ENCODE measurements at places on chromosomes 1 and 21.

- DNase-seq = no peak
These were observed 167.7 kb downstream of the DNAH14 start for GRCh38 chr1:225097175-225097574.

GRCh38 chr1:29243023-29243870 lies 6.9 kb downstream of the PTPRU start:
- no peak for DNase-seq

GRCh38 chr1:197198333-197198732 lies 51.9 kb upstream of the ASPM start:
- DNase-seq = no peak

GRCh38 chr1:239982762-239983161 lies 108.9 kb upstream of the FMN2 start:
- DNase-seq = no peak

DNA sequence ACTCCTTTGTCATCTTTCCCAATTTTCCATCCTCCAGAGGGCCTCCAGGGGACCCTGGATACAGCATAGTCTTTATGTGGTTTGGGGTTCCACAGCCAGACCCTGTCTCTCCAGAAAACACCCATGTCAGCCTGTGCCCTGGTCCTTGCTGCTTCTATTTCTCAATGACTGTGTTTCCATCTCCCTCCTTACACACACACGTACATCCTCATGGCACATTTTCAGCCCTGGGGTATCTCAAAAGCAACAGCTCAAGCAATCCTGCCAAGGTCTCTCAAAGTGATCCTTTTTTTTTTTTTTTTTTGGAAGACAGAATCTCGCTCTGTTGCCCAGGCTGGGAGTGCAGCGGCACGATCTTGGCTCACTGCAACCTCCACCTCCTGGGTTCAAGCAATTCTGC lies 22.3 kb downstream of the QSOX1 start:
- no peak for DNase-seq

DNA sequence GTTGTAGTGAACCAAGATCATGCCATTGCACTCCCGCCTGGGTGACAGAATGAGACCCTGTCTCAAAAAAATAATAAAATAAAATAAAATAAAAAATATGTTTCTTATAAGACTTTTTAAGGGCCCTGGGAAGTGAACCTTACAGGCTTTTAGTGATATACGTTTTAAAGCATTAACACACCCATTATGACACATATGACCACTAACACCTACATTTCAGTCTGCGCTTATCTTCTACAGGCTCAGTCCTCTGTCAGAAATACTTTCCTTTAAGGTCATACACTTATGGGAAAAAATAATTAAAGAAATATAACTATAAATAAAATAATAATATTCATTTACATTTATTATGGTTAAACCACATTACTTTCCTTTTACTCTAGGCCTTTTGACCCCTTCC lies 21.9 kb downstream of the ADSS2 start:
- no peak for DNase-seq

- DNase-seq = no peak
These were observed 8.7 kb downstream of the CTXND2 start for GRCh38 chr1:150895618-150896017.

- no peak for DNase-seq
These were observed 4.3 kb upstream of the FUCA1 start for GRCh38 chr1:23872421-23872820.

DNA sequence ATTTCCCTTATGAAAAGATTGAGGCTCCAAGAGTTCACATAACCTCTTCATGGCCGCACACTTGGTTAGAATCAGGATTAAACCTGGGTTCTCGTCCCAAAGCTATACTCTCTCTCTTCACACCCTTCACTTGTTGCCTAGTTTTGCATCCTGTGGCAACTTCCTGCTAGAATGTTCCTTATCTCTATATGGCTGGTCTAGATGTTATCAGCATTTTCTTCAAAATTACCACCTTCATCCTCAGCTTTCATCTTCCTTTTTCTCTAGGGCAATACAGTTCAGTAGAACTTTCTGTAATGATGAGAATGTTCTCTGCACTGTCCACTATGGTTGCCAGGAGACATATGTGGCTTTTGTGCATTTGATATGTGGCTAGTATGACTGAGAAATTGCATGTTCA lies 31.1 kb upstream of the BCAR3 start:
- no peak for DNase-seq

- no peak for DNase-seq
These were observed 45.4 kb downstream of the GRHL3 start for GRCh38 chr1:24364605-24364974.

DNA sequence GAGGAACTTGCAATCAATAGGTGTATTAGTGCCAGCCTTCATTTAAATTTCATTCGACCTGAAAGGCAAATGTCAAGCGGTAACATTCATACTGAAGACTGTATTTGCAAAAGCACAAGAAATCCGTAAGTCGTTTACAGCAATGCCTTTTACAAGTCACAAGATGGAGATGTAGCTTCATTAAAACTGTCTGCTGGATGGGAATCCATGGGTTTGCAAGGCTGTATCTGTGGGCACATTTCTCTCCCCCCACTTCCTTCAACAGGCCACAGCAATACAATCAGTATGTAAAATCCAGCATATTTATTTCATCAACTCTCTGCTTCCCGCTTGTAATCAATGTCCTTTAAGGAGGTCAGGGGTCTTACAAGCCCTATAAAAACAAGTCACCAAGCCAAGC lies 147.1 kb downstream of the SLC45A1 start:
- no peak for DNase-seq

GRCh38 chr1:204176049-204176448 lies 9.9 kb upstream of the REN start:
- DNase-seq = no peak

DNA sequence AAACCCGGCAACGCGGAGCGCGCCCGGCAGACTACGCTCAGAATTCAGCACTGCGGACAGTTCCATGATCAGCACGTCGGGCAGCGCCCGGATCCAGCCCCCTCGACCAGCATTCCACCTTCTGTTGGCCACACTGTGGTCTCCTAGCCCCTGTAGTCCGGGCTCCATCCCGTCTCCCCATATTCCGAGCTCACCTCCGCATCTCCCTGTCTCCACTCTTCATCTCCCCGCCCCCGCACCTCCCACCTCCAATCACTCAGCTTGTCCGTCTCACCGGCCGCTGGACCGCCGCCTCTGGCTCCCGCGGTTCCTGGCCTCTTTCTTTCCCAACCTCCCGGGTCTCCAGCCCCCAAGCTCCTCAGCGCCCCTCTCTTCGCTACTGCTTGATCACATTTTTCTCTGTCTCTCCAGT lies 500 bp downstream of the EPHA10 start:
- peak; percentile 6 for DNase-seq

DNA sequence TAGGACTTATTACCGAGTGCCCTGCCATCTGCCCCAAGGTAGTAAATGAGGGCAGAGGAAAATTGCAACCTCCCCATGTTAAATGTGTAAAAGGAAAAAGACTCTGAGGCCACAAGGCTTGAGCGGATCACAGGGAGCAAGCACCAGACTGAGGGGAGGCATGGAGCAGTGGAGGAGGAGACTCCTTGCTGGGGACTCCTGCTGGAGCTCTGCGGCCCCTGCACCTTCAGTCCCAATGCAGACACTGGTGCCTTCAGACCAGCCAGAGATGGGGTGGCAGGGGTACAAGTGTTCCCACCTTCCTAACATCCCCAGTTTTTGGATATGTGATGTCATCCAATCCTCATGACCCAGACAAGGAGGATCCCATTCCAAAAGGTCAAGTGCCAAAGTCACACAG lies 128.4 kb upstream of the NGF start:
- DNase-seq = no peak

DNA sequence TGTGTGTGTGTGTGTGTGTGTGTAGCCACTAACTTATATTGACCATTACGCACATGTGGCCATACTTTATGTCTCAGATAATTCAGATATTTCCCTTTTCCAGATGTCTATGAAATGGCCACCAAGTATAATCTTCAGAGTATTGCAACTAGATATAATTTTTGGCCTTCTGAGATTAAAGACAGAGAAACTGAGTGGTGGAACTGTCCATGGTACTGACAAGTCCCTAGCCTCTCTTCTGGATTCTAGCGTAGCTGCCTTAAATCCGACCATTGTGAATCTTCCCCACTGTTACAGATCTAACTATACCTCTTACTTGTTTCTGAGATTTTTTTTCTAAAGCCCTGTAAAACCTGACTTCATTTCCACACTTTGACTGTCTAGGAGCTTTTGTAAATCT lies 100.0 kb upstream of the SERTAD4 start:
- DNase-seq = peak; percentile 13

- DNase-seq = no peak
These were observed 219.0 kb upstream of the L1TD1 start for GRCh38 chr1:61975638-61976037.

GRCh38 chr1:21921100-21921875 lies 15.8 kb downstream of the HSPG2 start:
- DNase-seq = no peak

- DNase-seq = no peak
These were observed 46.6 kb downstream of the TENT5C start for GRCh38 chr1:117652421-117652820.

DNA sequence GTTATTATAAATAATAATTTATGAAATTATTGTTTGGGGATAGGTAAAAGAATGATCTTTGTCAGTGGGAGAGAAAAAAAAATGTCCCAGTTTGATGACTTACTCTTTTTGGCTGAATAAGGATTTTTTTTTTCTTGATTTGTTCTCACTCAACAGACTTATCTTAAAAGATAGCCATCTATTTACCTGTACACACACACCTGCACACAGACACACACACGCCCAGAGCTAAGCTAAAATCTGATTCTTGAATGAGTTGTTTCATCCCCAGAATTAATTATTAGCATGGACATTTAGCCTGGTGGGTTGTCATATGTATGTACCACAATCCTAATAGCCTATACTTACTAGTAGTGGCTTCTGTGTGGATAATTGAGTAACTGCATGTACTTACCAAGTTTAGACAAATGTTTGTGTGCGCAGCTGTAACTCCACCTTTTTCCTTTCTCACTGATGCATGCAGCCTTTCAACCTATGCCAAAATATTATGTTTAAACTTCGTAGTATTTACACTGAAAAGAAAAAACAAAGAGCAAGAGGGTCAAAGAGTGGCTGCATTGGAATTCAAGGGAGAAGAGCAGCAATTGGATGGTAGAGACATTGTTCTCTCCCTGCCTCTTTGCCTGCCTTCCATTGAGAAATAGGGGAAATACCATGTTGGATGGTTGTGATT lies 174.3 kb downstream of the ADGRL2 start:
- no peak for DNase-seq

- peak; percentile 98 for DNase-seq
These were observed 71.4 kb downstream of the UCK2 start for GRCh38 chr1:165898837-165899236.

DNA sequence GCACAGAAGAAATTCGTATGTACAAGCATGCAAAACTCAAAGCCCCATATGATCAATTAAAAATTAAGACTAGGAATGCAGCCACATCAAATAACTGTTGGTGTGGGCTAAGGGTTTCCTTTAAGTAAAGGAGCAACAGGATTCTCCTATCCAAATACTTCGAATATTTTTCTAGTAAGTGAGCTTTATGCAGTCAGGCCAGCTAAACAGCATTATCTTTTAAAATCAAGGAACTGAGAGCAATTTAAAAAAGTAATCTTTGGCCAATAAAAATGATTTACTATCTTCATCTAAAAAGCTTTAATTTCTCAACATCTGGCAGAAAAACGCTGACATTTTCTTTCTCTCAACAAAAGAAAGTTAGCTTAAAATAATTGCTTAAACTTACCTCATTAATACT lies 19.8 kb downstream of the CNN3 start:
- DNase-seq = no peak

GRCh38 chr1:172647110-172647564 lies 11.8 kb upstream of the FASLG start:
- DNase-seq = no peak

- no peak for DNase-seq
These were observed 9.2 kb downstream of the ALDH4A1 start for GRCh38 chr1:18893120-18893519.

DNA sequence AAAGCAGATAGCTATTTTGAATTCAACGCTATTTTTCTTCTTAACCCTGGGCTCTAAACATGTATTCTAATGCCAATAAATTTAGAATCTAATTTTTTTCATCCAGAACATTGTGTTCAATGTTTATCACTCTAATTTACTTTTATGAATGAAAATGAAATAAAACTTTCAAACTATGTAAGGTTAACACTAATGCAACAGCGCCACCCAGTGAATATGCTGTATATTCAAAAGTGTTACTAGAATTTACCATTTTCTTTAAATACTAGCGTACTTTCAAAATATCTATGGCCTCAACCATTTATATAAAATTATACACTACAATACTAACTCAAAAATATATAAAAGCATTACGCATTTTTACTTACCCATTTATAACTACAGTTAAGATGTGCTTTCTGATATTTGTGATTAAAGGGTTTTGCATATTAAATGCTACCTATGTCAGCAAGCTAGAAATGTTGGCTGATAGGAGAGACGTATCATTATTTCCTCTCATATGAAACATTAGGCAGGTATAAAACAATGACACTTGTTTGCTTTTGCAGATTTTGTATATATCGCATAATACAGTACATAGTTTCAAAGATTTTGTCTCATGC lies 5.9 kb upstream of the NUF2 start:
- DNase-seq = no peak

GRCh38 chr1:94000510-94001282 lies 91.5 kb upstream of the GCLM start:
- no peak for DNase-seq

DNA sequence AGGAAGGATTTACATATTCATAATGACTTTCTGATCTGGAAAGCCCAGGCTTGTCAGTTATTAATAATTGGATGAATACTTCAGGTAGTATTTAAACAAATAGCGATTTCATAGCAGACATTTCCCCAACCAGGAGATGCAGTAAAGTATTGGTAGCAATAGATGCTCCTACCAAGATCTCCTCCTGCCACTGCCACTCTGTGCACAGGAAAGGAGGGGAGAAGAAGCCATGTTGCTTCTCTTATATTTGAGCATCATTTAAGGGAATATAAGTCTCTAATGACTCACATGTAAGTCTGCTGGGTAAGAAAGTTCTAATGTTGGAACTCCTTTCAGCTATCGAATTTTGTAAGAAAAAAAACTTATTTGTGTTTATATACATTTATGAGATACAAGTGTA lies 420 bp upstream of the IFI16 start:
- no peak for DNase-seq

- DNase-seq = no peak
These were observed 9.7 kb upstream of the UMODL1 start for GRCh38 chr21:42061195-42061985.

DNA sequence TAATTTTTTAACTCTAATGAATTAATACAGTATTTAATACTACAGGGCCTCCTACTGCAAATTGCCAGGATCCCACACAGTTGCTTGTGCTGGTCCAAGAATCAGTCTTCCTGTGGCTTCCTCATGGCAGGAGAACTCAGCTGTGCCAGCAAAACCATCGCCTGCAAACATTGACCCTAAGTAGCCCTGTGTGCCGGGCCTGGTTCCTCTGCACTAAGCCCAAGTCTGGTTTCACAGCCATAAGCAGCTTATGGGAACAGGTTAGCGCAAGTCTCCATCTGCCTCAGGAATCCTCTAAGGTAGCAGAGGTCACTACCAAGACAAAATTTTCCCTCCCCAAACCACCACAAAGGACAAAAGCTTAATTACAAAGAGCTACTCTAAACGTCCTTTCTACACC lies 216.6 kb downstream of the PLA2G4A start:
- DNase-seq = no peak

Measured in AG04450 (cell line).